GOT3 (cell line): ENCODE measurements at places on chromosomes 13 and 19.

DNA sequence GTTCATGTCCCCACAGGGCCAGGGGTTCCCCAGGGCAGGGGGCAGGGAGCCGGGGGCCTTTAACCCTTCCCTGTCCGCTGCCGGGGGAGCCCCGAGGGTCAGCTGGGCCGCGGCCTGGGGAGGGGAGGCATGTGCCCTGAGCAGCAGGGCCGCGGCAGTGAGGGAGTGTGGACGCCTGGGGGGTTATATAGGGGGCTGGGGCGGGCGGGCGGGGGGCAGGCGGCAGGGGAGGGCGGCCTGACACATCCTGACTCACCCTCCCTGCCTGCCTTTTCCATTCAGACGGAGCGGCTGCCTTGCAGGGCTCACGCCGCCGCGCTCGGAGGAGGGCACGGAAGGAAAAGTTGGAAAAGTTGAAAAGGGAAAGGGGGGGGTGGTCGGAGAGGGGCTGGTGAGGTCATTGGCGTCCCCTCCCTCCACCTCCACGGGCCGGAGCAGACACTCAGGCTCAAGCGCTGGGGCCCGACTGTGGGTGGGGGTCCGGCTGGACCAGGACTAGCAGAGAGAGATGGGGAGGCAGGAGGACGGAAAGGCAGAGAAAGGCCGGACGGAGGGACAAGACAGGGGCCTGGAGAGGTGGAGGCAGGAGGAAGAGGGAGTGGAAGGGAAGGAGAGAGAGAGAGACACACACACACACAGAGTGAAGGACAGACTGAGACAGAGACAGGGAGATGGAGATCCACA is at the start of gene IL11:
Gene IL11 (minus strand): TSS at position 159 of the 684 bp plus-strand sequence. CDS start 153 bp downstream, at position 6.
- no peak for DNase-seq

DNA sequence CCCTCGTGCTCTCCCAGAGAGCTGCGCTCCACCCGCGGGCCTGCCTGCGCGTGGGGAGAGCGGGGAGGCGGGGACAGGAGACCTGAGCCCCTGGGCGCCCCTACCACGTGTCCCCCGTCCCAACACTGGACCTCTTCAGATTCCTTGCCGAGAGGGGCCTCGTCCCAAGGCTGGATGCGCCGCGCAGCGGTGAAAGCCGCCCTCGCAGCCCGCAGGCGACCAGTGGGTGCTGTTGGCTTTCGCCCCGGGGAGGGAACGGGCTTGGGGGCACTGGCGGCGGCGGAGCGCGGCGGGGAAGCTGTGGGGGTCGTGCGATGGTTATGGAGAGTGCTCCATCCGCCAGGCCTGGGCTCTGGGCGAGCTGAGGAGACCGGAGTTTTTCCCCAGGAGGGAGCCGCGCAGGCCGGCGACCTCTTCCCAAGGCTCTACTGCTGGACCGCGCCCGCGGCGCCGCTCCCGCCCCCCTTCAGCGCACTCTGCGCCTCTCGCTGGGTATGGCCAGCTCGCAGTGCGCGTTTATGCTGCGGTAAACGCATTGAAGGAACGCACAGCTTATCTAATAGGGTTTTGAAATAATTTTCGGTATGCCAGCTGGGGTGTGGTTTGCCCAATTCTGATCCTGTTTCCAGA is 17.2 kb upstream of the RNF17 start:
- DNase-seq = no peak

DNA sequence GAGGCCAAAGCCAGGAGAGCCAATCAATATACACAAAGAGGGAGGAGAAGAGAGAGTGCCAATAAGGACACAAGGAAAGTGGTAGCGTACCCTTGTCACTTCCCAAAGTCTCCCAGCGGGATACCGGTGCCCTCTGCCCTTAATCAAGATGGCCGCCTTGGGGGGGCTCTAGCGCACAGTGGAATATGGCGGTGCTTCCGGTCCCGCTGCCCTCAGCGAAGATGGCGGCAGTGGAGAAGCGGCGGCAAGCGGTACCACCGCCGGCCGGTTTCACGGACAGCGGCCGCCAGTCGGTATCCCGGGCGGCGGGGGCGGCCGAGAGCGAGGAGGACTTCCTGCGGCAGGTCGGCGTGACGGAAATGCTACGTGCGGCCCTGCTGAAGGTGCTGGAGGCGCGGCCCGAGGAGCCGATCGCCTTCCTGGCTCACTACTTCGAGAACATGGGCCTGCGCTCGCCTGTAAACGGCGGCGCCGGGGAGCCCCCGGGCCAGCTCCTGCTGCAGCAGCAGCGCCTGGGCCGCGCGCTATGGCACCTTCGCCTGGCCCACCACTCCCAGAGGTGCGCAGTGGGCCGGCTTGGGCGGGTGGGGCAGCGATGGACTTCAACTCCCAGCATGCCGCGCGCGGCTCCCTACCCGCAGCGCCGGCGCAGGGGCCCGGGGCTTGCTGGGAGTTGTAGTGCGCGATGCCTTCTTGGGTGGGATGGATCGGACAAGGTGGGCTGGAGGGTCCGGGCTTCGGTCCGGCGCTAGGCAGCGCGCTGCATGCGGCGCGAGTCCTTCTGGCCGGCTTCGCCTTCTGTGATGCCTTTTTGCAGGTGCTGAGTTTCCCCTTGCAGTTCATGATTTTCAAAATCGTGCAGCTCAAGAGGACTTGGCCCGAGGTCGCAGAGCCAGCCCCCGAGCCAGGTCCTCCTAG is at the start of gene TPGS1:
Gene TPGS1 (plus strand): TSS at position 212 of the 918 bp plus-strand sequence. CDS start 10 bp downstream, at position 222.
- peak; percentile 99 for DNase-seq

DNA sequence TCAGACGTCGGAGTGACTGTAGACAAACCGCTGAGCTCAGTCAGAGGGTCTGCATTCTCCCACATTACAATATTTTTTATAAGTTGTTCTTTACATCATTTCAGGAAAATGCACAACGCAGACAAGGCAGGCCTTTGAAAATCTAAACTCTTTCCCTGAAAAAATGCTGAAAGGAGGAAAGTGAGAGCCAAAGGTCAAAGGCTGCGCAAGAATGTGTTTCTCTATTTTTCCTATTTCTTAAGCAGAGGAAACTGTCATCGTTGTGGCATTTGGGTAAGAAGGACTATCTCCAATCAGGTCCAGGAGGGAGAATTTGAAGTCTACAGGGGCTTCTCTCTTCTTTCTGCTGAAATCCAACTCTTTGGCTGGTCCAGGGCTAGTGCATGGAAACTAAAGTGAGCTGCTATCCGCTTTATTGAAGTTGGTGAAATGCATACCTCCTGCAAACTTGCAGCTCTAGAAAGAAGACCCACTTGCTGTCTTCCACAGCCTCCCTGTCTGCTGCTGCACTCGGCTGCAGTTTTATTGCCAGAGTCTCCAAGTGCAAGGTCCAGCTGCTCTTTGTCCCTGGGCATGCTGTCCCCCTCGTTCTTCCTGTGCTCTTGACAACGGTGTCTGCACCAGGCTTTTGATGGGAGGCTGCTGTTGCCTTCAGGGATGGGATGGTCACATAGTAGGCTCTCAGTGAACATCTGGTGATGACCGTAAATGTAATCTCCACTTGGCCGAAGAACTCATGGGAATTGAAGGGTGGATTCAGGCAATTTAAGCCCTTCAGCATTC is 31.2 kb downstream of the ZNF536 start:
- no peak for DNase-seq

DNA sequence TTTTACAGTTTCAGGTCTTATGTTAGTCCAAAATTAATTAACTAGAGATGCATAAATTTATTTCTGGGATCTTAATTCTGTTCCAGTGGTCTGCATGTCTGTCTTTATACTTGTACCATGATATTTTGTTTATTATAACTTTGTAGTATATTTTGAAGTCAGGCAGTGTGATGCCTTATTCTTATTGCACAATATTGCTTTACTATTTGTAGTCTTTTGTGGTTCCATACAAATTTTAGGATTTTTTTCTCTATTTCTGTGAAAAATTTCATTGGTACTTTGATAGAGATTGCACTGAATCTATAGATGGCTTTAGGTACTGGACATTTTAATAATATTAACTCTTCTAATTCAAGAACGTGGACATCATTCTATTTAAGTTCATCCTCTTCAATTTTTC is 304.0 kb downstream of the GPC5 start:
- no peak for DNase-seq

- no peak for DNase-seq
Observed at GRCh38 chr13:67574320-67575233, 344.4 kb upstream of the PCDH9 start.

DNA sequence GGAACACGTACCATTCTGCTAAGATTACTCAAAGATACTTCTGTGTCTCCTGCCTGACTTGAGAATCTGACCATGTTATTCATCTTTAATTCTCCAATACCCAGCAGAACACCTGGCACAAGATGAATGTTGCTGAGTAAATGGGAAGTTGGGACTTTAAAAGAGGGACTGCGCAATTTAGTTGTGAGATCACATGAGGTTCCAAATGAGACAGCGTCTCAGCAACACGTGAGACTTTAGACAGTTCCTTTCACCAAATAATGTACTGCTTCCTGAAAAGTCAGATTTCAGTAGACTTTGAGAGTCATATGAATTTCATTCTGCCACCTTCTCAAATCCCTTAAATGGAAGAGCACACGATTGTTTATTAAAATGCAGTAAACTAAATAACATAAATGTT is 36.7 kb downstream of the DOCK9 start:
- no peak for DNase-seq

DNA sequence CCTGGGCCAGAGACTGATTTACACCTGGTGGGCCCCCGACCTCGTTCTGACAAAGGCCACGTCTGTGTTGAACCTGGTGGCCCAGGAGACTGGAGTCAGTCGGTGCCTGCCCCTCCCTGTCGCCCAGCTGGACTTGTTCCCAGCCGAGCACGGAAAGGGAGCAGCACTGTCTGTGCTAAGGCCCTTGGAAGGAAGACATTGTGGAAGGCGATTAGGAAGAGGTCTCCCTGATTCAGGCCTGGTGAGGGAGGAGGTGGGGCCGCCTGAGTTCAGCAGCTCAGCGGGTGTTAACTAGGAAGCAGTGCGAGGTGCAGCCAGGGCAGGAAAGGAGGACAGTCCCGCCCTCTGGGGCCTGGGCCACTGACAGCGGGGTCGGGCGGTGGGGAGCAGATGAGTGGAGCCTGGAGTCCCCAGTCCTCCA is 64.7 kb downstream of the GPR12 start:
- DNase-seq = no peak

DNA sequence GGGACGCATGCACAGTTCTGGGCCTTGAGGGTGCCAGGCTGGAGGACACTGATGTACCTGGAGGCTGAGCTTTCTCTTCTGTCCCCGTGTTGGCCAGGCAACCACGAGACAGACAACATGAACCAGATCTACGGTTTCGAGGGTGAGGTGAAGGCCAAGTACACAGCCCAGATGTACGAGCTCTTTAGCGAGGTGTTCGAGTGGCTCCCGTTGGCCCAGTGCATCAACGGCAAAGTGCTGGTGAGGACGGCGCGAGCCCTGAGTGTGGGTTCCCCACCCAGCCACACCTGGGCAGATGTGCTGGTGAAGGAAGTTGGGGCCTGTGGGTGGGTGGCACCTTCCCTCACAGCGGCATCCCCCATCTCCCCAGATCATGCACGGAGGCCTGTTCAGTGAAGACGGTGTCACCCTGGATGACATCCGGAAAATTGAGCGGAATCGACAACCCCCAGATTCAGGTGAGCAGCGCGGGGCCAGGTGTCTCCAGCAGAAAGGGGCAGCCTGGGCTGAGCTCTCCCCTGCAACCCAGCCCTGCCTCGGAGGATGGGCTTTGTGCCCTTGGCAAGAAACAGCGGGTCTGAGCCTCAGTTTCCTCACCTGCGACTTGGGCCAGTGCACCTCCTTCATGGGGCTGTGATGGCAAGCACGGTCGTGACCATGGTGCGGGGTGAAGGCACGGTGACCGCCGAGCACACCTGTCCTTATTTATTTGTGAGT is 26.2 kb downstream of the CCDC8 start:
- DNase-seq = no peak

- no peak for DNase-seq
Observed at GRCh38 chr13:87925006-87925405, 253.8 kb downstream of the SLITRK5 start.

- DNase-seq = no peak
Observed at GRCh38 chr19:4278419-4279266, at the start of gene SHD. Gene SHD, plus strand, starts transcription at chr19:4279266. Its CDS starts 798 bp downstream, at chr19:4280064.

- no peak for DNase-seq
Observed at GRCh38 chr19:5045956-5046338, 77.0 kb downstream of the KDM4B start.

GRCh38 chr13:75153386-75153785 is 328.6 kb downstream of the TBC1D4 start:
- no peak for DNase-seq

GRCh38 chr19:12703046-12703445 is 6.6 kb upstream of the FBXW9 start:
- no peak for DNase-seq

GRCh38 chr13:94324767-94325540 is 154.5 kb downstream of the DCT start:
- no peak for DNase-seq

DNA sequence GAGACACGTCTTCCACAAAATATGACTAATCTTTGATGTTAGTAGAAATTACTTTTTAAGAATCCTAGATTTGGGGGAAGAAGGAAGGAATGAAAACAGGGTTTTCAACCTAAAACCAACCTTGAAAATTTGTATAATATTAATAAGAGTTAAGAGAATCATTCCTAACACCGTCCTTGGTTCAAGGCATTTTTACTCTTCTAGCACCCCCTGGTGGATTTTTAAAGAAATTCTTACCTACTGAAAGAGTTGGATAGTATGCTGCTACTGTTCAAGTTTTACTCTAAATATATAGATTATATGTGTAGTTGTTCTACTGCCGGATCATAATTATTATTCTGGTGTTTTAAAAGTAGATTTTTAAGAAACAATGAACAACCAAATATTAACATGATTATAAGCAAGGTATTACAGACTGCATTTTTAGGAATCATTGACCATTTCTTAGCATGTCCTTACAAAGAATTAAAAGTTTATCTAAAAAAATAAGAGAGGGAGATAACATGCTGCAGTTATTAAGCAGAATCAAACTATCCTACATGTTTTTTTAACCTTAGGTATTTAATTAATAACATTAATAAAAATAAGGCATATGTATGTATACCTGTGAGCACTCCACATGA is 7.4 kb upstream of the SLITRK6 start:
- DNase-seq = no peak

DNA sequence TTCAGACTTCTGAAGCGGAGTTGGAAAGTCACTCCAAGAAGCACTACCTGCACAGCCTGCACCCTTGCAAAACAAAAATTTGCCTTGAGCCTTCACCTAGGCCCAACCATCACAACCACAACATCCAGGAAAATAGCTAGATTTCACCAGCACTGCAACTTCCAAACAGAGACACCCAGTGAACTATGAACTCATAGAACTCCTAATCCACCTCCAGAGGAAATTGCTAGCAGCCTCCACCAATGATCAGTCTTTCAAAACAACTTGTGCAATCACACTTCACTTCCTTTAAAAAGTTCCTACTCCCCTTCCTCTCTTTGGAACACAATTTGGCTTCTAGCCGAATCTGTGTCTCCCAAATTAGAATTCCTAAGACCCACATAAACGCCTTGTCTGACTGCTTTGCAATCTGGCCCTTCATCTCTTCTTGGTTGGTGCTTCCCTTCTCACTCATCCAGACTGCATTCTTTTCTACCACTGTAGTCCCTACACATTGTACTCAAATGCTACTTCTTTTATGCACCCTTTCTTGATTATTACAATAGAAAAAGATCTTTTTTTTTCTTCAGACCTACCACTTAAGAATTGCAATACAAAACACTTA is 489.2 kb upstream of the ARGLU1 start:
- no peak for DNase-seq

GRCh38 chr13:92452840-92453239 is 773.8 kb upstream of the GPC6 start:
- DNase-seq = no peak

GRCh38 chr13:60099631-60100420 is 63.9 kb downstream of the DIAPH3 start:
- DNase-seq = no peak
